ENCODE measurements at places on chromosomes 1 and 21.
A peak's percentile ranks its signal among the peaks of the same experiment; 100 is the strongest.

DNA sequence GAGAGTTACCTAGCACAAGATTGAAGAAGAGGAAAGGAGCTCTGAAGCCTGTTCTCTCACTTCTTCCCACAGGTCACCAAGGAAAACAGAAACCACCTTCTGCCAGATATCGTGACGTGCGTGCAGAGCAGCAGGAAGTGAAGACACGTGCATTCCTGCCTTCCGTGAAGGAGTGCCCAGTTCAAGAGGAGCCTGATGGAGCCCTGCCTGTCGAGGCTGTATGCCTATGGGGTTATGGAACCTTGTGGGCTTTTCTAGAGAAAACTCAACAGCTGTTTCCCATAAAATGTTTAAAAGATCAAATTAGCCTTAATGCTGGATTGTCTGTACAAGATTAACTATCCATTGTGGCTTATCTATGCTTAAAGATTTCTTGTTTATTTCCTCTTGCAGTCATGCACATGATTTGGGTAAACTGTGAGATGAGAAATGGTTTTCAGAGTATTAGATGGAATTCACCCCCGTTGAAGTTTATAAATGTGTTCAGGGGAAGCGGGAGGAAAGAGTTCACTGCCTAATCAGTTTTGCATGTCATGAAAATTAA lies 27.8 kb downstream of the NTPCR start:
- DNase-seq, result peak; percentile 4

DNA sequence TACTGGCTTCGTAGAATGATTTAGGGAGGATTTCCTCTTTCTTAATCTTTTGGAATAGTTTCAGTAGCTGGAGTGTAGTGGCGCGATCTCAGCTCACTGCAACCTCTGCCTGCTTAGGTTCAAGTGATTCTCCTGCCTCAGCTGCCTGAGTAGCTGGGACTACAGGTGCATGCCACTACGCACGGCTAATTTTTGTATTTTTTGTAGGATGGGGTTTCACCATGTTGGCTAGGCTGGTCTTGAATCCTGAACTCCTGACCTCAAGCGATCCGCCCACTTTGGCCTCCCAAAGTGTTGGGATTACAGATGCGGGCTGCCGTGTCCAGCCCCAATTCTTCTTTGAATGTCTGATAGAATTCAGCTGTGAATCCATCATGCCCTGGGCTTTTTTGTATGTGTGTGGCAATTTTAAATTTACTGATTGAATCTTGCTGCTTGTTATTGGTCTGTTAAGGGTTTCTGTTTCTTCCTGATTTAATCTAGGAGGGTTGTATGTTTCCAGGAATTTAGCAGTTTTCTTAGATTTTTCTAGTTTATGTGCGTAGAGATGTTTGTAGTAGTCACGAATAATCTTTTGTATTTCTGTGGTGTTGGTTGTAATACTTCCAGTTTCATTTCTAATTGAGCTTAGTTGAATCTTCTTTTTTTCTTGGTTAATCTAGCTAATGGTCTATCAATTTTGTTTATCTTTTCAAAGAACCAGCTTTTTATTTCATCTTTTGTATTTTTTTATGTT lies 15.3 kb downstream of the MAN1C1 start:
- no peak for DNase-seq

DNA sequence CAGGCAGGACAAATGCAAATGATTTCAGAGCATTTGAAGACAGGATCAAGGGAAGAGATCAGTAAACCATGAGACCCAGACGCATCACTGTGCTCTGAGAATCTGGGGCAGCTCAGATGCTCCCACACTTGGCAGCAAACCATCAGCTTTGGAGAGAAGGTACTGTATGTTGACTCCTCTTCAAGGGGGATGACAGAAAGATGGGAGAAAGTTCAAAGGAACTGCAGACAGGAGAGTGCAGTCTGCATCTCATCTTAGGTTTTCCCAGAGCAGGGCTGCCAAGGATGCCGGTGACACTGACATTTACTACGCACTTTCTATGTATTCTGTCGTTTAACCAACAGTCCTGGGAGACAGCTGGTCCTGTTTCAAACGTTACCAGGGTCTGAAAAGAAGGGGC lies 35.8 kb downstream of the OLFML2B start:
- no peak for DNase-seq

DNA sequence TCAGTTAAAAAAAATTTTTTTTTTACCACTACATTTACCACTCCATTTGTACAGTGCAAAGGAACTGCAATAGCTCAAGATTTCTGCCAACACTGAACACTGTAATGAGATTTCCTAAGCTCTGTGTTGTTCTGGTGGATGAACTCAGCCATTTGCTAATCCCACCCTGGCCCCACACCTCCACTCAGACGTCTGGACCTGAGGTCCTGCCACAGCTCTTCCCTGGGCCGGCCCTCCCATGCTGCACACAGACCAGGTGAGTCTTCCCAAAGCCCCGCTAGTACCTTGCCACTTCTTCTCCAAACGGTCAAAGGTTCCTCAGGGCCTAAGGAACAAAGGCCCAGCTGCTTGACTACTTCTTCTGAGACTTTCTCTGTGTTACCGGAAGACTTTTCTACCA lies 56.4 kb downstream of the SLC45A1 start:
- no peak for DNase-seq

DNA sequence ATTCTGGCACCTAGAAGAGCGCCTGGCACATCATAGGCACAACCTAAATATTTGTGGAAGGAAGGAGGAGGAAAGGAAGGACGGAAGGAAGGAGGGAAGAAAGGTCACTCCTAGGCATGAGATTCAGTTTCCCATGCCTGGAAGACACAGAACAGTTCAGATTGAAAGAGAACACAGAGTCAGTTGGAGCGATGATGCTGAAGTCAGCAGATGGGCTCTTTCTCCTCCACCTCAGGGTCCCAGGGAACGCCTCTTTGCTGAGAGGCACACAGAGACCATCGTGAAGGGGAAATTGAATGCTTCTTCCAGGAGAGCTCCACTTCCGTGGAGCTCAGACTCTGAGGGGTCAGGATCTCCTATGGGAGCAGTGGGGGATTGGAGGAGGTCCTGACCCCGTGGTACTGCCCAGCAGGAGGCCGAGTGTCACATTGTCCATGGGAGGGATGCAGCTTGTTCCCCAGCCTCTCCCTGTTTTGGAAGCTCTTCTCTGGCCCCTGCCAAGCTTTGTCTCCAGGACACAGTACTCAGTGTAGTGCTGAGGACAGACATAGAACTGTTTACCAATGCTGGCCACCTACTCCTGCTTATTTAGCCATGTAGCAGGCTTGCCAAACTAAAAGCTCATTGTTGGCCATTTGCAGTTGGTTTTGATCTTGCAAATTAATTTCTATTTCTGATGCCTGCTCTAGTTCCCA lies 2.4 kb downstream of the MYBPHL start:
- no peak for DNase-seq

DNA sequence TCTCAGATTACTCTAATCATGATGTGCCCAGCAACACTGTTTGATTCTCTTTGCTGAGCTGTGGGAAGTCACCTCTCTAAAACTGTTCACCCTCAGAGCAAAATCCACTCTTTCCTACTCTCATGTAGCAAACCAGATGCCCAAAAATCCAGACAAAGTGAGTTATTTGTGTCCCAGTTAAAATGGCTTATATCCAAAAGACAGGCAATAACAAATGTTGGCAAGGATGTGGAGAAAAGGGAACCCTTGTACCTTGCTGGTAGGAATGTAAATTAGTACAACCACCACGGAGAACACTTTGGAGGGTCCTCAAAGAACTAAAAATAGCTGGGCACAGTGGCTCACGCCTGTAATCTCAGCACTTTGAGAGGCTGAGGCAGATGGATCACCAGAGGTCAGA lies 384.0 kb downstream of the HHIPL2 start:
- DNase-seq, result no peak

GRCh38 chr1:168379104-168379860 lies 98.6 kb downstream of the TBX19 start:
- no peak for DNase-seq

- DNase-seq, result no peak
Measured at GRCh38 chr21:38351961-38352521, 95.2 kb downstream of the KCNJ15 start.

- DNase-seq, result no peak
Measured at GRCh38 chr1:86461482-86461881, 7.2 kb upstream of the CLCA1 start.

DNA sequence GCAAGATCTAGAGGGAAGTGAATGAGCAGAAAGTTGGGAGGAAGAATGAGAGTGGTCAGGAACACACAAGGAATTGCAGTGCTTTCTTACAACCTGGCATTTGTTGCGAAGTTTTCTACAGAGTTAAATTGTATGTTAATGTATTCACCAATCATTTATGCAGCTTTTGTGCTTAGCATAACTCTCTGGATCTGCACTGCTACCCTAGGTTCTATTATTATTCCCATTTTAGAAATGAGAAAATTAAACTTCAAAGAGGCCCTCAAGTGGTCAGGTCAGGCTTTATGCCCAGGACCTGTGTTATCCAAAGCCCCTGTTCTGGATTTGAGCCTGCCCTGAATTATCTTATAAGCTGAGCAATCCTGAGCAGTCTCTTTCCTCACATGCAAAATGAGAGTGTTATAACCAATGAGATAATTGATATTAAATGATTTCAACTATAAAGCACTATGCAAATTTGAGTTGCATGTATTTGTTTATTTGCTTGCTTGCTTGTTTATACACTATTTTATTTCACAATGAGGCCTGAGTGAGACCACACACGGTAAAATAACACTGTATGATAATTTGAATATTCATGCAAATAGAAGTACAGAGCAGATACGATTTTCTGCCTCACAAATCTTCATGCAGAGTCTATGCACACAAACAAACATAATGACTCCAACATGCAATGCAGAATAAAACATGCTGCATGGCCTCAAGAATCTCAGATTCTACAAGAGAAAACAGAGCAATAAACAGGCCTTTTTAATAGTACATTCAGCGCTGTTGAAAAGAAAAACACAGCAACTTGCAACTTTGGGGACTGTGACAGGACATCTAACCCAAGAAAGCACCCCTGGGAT lies 323.0 kb downstream of the PLPP3 start:
- DNase-seq, result no peak

GRCh38 chr1:47687631-47688460 lies 250.0 kb downstream of the FOXD2 start:
- DNase-seq, result no peak

DNA sequence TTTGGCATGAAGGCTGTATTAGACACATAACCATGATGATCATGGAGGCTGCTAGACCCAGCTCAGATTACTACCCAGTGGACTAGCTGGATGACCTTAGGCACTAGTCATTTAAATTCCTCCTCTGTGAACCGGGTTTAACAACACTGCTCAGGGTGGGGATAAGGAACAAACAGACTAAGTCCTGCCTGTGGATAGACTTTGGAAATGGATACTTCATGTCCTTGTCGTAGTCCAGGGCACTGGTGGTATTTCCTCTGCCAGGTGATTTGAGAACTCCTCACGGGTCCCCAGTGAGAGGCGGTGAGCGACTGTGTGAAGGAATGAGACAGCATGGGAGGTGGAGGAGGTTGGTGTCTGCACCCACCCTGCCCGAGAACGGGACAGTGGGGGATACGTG lies 72.9 kb upstream of the SELENON start:
- DNase-seq, result no peak

GRCh38 chr1:55582084-55582483 lies 366.9 kb upstream of the USP24 start:
- no peak for DNase-seq
